ENCODE measurements at places on chromosomes 5 and 9.

DNA sequence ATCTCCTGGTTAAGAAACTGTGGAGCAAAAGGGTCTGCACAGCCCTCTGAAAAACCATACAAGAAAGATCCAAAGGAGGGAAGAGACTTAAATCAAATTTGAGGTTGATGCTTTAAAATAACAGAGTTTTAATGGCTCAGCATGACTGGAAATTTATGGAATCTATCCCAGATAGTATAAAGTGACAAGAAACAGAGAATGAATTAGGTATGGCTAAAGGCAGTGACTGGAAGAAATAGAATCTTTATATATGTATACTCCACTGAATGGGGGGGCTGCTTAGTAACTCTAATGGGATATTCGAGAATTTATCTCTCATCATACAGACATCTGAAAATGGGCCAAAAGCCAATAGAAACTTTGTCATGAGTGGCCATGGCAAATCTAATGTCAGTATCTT, 17.6 kb upstream of the MOCS2 start:
- no peak for DNase-seq

- no peak for DNase-seq
Measured at GRCh38 chr5:58825899-58826298, 243.0 kb downstream of the RAB3C start.

- no peak for DNase-seq
Measured at GRCh38 chr9:70389621-70390266, 24.7 kb downstream of the KLF9 start.

DNA sequence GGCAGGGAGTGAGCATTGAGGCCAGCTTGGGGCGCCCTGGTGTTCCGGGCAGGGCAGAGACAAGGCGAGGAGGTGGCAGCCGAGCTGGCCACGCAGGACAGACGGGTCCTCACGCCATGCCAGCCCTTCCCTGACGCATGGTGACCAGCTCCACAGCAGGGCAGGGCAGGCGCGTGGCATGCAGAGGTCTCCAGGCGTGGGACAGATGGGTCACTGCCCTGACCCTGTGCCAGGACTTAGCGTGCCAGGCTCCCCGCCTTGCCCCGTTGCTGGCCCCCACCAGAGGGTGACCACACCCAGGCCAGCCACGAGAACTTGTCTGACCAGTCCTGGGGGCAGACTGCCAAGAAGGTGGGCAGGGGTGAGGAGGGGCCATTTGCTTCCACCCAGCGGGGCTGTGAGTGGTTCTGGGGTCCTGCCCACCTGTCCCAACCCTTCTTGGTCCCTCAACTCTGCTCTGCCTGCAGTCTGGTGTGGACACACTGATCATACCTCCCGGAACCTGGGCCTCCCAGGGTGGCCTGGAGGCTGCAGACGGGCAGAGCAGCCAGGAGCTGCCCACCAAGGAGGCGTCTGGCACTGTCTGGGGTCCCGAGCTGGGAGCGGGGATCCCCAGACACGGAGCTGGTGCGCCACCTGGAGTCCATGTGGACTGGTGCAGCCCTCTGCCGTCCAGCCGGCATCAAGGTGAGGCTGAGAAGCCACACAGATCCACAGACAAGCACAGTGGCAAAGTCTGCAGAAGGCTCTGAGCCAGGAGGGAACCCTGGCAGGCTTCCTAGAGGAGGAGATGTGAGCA, at the start of gene RNF224:
Gene RNF224 (plus strand): TSS at position 449 of the 799 bp plus-strand sequence. CDS start 834 bp downstream, outside the sequence.
- peak; percentile 86 for DNase-seq

DNA sequence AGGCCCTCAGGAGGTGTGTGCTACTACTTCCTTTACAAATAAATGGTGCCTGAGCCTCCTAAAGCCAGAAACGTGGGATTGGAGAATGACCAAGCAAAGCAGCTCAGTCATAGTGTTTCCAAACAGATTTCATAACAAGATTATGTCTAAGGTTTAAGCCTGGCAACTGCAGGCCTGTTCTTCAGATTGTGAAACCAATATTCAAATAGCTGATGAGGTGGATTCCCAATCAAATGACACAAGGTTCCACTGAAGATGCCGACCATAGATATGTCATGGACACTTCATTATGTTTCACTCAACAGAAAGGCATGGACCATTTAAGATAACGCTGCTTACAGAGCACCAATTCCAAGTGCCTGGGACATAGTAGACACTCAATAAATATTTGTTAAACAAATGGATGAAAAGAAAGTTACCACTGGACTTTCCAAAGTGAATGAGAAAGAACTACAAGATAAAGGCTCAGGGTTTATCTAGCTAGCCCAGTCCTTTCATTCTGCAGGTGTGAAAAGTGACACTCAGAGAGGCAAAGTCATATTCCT, 189.5 kb downstream of the ACTL7B start:
- DNase-seq, result no peak

GRCh38 chr9:8863886-8864544, 1064.4 kb upstream of the DMAC1 start:
- no peak for DNase-seq

- DNase-seq, result no peak
Measured at GRCh38 chr5:58462154-58462553, 2.3 kb upstream of the PLK2 start.

DNA sequence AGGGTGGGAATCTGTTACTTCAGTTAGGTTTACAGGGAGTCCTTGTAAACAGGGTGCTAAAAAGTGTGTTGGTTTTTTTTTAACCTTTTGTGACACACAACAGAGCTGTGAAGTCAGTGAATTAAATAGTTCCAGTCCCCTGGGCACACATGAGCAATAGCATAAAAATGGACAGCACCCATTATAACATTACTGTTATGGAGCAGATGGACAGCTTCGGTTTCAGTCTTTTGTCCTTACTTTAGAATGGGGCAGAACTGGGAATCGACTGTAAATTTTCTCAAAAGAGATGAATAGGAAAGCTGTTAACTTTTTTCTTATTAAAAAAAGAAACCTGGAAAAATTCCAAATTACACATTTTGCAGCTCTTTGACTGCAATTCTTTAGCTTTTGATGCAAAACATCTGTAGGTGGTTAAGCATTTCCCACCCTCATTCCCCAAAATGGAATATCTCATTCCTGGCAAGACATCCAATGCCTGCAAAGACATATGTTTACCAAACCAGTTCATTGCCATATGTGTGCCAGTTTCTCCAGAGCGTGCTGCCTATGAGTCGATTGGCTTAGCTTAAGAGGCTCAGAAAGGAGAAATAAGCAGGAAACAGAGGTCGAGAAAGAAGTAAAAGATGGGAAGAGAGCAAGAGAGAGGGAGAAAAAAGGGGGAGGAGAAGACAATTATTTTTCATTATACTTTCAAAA, 212.3 kb upstream of the TMEM161B start:
- DNase-seq, result no peak

- no peak for DNase-seq
Measured at GRCh38 chr9:135471791-135472640, 7.6 kb upstream of the PPP1R26 start.

DNA sequence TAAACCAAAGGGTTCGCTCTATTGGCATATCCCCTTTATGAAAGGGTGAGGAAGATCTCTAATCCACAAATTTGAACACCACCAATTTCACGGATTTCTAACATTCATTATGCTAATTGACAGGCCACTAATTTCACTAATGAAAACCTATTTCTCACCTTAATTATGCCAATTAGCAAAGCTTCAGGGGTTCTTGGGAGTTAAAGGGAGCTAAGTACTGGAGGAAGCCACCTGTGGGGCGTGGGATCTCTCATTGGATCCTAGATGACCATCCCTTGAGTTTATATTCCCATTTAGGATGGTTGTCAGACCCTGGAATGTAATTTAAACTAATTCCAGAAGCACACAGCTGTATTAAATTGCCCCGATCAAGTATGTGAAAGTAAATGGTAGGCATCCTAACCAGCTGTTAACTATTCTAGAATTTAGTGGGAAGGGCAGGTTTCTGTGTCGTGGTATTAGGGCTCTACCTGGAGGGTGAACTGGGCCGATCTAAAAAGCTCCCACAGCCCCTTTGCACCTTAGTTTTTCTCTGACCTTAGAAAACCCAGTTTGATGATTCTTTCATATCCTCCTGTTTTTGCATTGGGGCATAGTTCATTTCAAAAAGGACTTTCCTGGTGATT, 77.1 kb downstream of the C9orf152 start:
- DNase-seq, result no peak

Measured in stimulated activated naive CD8-positive, alpha-beta T cell treated with anti-CD3 and anti-CD28 coated beads, Interleukin-15, amount 100 ng/mL, for 72 hours (primary cell).